ENCODE measurements at places on chromosomes 11 and 22.

GRCh38 chr11:66328302-66329144 lies 7.7 kb downstream of the RIN1 start:
- DNase-seq, result peak; percentile 63

GRCh38 chr11:124923296-124923695 lies 4.2 kb downstream of the HEPN1 start:
- DNase-seq, result no peak

- DNase-seq, result peak; percentile 83
Observed at GRCh38 chr22:27461470-27461869, 340.1 kb downstream of the MN1 start.

DNA sequence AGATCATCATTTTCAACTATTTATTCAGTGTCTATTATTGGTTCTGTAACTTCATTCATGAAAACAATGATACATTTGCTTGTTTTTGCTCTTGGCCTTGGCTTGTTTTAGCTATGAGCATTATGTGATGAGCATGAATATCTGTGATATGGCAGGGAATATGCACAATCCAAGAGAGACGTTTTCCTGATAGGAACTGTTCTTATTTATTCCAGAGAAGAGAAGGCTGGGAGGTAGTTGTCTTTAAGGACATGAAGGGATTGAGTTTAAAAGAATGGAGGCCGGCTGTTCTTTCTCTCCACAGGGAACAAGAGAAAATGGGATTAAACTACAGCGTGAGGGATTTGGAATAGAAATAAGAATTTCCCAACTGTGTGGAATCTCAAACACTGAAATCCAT lies 30.3 kb downstream of the BLID start:
- no peak for DNase-seq

DNA sequence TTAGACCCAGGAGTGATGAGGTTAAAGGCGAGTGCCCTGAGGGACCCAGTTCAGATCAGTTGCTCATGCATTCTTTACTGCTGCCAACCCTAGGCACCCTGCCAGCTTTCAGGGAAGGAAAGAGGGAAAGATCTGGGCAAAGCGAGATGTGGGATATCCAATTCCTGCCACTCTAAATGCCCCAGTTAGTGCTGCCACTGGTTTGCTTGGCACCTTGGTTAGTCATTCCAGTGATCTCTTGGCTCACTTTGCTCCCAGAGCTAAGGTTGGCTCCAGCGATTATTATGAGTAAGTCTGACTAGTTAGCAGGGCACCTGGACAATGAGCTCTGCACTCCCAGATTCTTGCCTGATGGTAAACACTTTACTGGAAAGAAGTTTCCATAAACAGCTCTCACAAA lies 85.0 kb downstream of the INSC start:
- DNase-seq, result no peak

- DNase-seq, result peak; percentile 99
Observed at GRCh38 chr11:13118194-13118593, 109.1 kb downstream of the RASSF10 start.

GRCh38 chr11:6602096-6602940 lies 1.1 kb downstream of the RRP8 start:
- no peak for DNase-seq

GRCh38 chr11:40722179-40722795 lies 737.2 kb downstream of the LRRC4C start:
- DNase-seq, result no peak

DNA sequence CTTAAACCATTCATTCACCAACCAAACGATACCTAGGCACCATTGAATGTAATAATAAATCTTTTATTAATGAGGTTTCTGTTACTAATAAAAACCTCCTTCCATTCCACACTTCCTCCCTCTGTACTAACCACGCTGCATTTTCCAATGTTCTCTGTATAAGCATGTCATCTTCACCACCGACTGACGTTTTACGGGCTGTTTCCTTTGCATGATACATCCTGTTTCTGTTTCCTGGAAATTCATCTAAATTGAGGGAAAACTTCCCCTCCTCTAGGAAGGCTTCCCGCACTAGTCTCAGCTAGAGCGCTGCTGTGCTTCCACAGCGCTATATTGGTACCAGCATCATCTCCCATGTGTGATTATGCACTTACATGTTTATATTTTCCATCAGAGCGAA lies 2.1 kb downstream of the OR4D10 start:
- DNase-seq, result no peak

DNA sequence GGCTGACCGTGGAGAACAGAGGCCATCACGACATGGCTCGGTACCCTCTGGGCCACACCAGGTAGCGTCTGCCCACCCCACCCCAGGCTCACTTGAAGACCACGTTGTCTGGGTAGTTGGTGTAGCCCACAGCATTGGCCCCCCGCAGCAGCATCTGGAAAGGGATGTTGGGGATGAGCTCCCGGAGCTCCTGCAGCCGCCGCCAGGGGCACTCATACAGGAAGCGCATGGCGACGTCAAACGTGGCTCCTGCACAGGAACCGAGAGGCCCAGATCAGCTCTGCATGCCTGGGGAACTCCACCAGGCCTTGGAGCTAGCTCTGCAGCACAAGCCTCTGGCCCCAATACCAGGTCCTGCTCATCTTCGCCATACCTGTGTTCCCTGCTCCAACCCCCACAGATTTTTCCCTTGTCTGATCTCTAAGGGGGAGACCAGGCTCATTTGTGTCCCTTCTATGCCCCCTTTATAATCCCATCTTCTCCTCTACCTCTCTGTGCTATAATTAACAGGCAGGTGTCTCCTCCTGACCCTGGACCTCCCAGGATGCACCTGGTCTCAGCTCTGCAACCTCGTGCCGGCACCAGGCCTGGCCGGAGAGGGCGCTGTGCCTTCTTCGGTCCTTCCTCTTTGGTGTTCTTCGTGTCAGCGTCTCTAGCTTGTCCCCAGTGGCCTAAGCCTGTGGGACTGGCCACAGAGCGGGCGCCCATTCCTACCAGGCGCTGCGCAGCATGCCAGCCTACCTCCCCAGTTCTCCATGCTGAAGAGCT lies 5.0 kb upstream of the LRFN4 start:
- DNase-seq, result no peak

DNA sequence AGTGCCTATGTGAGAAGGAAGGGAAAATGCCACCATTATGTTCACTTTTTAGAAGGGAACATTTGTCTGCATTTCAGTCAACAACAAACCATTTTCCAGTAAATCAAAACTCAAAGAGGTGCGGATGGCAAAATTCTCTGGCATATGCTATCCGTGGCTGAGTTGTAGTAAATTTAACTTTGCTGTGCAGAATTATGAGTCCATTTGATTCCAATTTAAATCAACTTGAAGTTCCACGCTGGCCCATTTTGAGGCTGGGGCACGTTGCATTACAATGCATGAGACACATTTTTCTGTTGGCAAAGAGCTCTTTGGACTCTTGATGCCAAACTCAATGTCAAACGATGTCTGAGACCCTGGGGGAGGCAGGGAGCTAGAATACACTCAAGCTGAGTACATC lies 211.8 kb downstream of the LRRC4C start:
- no peak for DNase-seq

GRCh38 chr11:100851584-100852152 lies 164.6 kb downstream of the ARHGAP42 start:
- DNase-seq, result no peak

GRCh38 chr22:38735465-38736256 lies 20.1 kb downstream of the SUN2 start:
- DNase-seq, result no peak

- no peak for DNase-seq
Observed at GRCh38 chr22:33012833-33013450, 45.2 kb downstream of the SYN3 start.

DNA sequence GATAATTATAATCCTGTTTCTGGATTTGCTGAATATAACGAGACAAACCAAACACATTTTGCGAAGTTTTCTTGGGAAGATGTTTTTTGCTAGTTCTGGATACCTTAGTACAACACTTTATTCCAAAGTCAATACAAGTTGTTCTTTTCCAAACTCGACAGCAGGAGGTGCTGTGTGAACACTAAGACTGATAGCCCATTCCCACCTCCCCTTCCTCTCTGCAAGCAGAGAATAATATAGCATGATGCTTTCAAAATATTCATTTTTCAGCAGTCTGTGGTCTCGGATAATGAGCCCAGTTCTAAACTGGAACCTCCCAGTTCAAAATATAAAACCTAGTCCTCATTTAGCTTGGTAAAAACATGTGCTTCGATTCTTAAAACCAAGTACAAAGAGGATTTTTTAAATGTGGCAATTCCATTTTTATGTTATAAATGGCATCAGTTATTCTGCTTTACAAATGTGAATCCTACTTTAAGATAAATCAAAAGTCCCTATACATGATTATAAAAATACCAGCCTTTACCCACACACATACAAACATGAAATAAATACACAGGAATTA lies 129.1 kb downstream of the DCDC1 start:
- DNase-seq, result no peak
